ENCODE measurements at places on chromosomes 6 and 20.

GRCh38 chr6:90186637-90187371, 109.8 kb downstream of the BACH2 start:
- no peak for DNase-seq

GRCh38 chr20:50398821-50399554, 111.2 kb upstream of the PTPN1 start:
- DNase-seq = peak; percentile 41

DNA sequence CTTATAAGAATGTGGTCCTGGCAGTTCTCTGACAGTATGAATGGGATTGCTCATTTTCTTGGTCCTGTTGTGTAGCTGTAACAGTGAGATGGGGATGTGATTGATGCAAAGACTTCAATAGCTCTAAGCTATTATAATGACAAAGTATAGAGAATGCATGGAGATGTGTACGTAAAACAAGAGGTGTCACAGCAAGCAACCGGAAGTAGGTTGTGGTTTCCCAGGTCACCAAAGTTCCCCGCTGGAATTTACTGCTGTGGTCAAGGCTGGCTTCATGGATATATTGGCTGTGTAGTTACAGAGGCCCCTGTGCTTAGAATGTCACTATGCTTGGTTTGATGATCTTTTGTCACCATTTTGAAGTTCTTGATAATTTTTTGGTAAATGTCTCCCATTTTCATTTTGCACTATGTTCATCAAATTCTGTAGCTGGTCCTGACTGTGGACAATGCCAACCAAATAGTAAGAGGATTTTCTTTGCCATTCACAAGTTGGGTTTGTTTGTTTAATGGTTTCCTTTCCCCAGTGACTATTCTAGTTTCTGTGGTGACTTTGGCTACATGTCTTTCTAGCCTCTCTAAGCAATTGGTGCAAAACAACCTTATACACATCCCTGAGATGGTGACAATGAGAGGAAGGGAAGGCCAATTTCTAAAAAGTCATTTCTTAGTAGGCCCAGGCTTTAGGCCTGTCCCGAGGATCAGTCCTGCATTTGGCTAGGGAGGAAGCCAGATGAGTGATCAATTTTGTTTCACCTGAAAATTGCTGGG, 10.5 kb downstream of the DNAH8 start:
- no peak for DNase-seq

DNA sequence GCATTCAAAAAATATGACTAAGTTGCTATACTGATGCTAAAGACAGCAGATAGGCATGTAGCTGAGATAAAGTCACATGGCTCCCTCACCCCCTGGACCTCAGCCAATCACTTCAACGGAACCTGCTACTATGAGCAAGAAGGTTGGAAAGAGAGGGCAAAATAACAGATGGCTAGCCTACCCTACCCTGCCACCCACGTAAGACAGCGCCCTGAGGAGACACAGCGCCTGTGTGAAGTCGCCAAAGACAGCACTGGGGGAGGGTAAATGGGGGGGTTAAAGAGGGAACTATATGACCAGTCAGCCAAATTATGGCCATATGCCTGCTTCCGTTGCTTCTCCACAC, 163.2 kb downstream of the RALGAPA2 start:
- DNase-seq = no peak

DNA sequence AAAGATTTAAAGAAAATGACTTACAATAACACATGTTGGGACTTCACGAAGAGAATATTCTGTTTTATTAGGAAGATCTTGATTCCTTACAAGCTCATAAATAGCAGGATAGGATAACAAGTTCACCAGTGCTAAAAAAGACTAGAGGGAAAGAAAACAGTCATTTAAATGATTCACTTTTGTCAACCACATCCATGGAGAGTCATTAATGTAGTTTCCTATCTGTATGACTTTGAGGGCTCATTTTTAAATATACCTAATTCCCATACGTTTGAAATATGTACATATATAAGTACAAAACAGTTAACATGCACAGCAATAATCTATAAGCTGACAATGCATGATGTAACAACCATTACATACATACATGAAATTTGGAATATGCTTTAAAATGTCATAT, 111.1 kb downstream of the TBC1D32 start:
- DNase-seq = no peak

GRCh38 chr20:62039738-62040137, 25.9 kb downstream of the TAF4 start:
- DNase-seq = no peak

- no peak for DNase-seq
Observed at GRCh38 chr6:162710936-162711335, 16.6 kb downstream of the PRKN start.

DNA sequence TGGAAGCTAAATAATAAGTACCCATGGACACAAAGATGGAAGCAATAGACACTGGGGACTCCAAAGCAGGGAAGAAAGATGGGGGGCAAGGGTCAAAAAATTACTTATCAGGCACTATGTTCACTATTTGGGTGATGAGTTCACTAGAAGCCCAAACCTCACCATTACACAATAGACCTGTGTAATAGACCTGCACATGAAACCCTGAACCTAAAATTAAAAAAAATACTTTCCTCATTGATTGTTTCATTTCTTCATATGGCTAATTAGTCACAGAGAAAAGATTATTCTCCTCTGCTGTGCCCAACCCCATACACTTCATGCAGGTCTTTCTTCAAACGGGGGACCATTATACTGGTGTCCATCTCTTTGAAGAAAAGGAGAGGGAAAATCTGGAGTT, 213.0 kb upstream of the DTNBP1 start:
- no peak for DNase-seq

GRCh38 chr6:11025921-11026635, 18.0 kb downstream of the ELOVL2 start:
- no peak for DNase-seq

DNA sequence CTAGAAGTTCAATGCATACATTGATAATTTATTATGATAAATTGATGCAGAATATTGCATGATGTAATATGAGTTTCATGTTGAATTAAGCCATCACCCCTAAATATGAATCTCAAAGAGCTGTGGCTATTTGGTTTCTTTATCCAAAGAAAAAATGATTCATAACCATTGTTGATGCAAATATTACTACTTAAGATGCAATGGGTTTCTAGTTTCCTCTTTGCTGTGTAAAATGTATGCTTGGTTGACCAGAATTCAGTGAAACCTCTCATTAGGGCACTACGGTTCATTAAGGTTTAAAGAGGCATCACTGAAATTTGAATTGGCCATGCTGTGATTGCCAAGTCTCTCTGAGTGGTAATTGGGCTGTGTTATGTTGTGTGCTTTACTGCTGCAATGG, 492.5 kb upstream of the FLRT3 start:
- DNase-seq = no peak

- DNase-seq = no peak
Observed at GRCh38 chr6:153725456-153725855, 313.6 kb upstream of the OPRM1 start.

- peak; percentile 97 for DNase-seq
Observed at GRCh38 chr20:38286586-38287531, 17.1 kb upstream of the BPI start.

- no peak for DNase-seq
Observed at GRCh38 chr6:47446669-47447330, 30.8 kb upstream of the CD2AP start.

DNA sequence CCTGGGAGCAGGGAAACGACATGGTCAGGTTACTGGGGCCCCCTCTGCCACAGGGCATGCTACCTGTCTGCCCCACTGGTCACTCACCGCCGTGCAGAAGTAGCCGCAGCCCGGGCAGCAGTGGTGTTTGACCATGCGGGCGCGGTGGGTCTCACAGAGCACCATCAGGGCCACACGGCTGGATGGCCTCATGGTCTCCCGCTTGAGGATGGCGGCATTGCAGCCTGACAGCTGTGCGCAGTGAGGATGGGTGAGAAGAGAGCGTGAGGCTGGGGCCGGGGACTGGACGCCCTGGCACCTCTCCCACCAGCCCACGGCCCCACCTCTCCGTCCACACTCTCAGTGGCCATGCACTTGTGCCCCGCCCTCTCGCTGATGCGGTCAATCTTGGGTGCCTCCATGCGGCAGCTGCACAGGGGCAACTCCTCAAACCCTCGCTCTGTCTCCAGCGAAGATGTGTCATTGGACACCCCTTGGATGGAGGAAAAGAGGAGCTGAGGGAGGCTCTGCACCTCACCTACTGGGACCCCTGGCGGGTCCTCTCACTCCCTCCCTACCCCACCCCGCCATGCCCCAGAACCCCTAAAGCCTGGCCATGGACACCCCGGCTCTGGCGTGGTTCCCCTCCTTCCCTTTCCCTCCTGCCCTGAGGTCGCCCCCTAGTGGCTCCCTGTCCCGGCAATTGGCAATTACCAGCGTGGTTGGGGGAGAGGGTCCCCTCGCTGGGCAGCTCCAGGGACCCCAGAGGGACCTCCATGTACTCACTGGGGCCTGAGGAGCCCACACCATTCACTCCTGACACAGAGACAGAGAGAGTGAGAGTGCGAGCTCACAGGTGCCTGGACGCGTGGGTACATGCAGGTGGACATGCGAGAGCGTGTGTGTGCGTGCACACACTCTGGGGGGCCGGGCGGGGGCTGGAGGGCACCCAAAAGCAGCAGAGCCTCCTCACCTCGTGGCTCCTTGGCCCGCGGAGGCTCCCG, 8.9 kb downstream of the EHMT2 start:
- no peak for DNase-seq

- DNase-seq = no peak
Observed at GRCh38 chr6:14622909-14623505, 505.4 kb downstream of the CD83 start.

DNA sequence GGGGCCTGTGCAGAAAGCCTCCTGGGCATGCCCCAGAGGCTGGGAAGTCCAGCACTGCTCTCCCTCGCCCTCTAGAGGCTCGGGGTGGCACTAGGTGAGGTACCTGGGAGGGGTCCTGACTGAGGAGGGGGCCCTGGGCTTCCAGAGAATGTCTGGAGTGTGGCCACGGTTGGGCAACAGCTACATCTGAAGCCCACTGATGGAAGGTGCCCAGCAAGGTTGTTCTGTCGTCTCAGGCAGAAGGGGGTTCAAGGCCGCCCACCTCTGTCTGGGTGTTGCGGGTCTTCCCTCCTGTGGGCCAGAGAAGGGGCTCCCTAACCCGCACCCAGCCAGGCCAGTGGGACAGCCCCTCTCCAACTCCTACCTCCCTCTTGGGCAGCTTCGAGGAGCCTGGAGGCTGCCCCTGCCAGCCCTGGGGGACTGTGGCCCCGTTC, 11.4 kb upstream of the VEGFA start:
- no peak for DNase-seq

- no peak for DNase-seq
Observed at GRCh38 chr6:99032396-99032795, 84.7 kb upstream of the FBXL4 start.

DNA sequence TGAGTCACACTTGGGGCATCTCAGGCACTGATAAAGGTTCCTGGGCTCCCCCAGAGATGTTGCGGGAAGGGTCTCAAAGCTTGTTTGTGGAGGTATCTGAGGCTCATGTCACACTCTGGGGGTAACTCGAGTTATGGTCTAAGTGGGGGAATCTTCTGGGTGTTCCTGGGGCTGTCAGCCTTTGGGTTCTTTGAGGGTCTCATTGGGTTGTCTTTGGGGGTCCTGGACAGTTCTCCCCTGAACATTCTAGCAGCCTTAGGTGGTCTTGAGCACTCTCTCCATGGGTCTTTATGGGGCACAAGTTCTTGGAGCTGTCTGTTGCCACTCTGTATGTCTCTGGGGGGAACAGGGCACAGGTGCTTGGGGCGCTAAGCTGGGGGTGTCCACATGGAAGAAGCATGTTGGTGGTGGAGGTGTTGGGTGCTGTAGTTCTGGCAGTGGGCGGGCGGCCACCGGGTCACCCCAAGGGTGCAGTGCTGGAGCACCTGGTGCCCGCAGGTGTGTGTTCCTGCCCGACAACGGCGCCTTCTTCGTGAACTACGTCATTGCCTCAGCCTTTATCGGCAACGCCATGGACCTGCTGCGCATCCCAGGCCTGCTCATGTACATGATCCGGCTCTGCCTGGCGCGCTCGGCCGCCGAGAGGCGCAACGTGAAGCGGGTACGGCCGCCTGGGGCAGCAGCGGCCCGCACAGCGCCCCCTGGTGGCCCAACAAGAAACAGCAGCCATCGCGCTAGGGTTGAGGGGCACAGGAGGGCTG, 7.1 kb upstream of the CAPN11 start:
- DNase-seq = peak; percentile 32

GRCh38 chr6:53115741-53116140, 32.9 kb downstream of the GCM1 start:
- no peak for DNase-seq

DNA sequence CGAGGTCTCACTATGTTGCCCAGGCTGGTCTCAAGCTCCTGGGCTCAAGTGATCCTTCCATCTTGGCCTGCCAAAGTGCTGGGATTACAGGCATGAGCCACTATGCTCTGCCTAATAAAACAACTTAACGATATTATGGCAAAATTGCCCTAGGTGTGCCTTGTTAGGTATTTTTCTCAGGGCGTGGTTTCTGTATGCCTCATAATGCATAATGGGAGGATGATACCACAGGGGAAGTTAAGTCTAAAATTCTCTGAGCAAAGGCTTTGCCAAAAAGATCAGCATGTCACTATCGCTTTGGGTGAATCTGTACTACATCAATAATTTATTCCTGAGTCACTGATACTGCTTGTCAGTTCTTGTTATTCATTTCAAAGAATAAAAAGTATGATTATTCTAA, 15.9 kb upstream of the LOC128125822 start:
- no peak for DNase-seq

DNA sequence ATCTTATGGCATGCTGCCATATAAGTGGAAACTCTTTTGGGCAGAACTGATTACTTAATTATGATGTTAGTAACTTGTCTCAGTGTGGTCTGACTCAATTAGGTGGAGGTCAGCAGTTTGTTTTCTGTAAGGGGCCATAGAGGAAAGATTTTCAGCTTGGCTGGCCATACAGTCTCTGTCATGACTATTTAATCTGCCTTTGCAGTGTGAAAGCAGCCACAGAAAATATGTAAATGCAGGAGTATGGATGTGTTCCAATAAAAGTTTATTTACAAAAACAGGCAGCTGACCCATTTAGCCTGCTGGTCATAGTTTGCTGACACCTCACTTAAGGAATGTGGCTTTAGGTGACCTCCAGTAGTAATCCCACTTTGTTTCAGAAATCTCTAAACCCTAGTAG, 700.7 kb downstream of the EPM2A start:
- no peak for DNase-seq

DNA sequence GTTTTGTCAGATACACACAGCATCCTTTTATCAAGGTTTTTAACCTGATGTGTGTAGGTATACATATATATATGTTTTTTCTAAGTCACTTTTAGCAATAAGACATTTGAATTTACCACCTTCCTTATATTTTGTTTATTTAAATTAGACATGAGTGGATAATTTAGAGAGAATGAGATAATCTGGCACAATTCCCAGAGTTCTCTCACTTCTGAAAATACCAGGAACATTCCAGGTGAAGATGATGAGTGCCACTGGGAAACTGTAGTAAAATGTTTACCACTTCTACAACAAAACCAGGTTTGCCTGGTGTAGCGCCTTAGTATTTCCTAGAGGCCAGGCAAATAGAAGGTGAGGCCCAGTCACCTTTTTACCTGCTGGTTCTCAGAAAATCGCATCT, 189.5 kb downstream of the TMEM242 start:
- no peak for DNase-seq

- DNase-seq = no peak
Observed at GRCh38 chr6:148814082-148814790, 67.4 kb downstream of the UST start.

- DNase-seq = no peak
Observed at GRCh38 chr6:110738899-110739365, 76.3 kb downstream of the CDK19 start.

- DNase-seq = no peak
Observed at GRCh38 chr20:63083831-63084562, 77.2 kb upstream of the BHLHE23 start.

All from globus pallidus (tissue), 1 donor.